ENCODE measurements at places on chromosomes 2 and 18.
A peak's percentile ranks its signal among the peaks of the same experiment; 100 is the strongest.

- DNase-seq, result no peak
Observed at GRCh38 chr18:9814431-9814830, 71.3 kb upstream of the TXNDC2 start.

DNA sequence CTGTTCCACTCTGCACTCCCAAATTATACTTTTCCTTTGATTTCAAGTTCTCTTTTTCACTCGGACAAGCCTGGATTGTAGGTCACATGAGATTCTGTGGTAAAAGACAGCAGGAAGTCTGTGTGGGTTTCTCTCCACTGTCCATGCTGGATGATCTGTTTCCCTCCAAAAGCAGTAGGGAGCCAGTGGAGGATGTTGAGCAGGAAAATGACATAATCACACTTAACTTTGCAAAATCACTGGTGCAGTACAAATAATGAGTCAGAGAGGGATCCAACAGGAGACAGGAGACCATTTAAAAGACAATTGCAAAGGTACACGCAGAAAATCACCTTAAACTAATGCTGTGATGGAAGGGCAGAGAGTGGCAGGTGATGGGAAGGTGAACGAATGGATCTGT lies 301.3 kb downstream of the ZNF407 start:
- DNase-seq, result no peak

GRCh38 chr18:78865056-78865598 lies 114.5 kb upstream of the SALL3 start:
- no peak for DNase-seq

- no peak for DNase-seq
Observed at GRCh38 chr2:46942143-46942526, 26.5 kb upstream of the MCFD2 start.

GRCh38 chr2:68829749-68830148 lies 41.4 kb downstream of the BMP10 start:
- peak; percentile 56 for DNase-seq

- DNase-seq, result peak; percentile 87
Observed at GRCh38 chr2:23803965-23804542, 122.9 kb downstream of the ATAD2B start.

GRCh38 chr18:46439037-46439436 lies 218.0 kb downstream of the LOXHD1 start:
- DNase-seq, result no peak

GRCh38 chr2:48888066-48888465 lies 132.5 kb upstream of the LHCGR start:
- no peak for DNase-seq

DNA sequence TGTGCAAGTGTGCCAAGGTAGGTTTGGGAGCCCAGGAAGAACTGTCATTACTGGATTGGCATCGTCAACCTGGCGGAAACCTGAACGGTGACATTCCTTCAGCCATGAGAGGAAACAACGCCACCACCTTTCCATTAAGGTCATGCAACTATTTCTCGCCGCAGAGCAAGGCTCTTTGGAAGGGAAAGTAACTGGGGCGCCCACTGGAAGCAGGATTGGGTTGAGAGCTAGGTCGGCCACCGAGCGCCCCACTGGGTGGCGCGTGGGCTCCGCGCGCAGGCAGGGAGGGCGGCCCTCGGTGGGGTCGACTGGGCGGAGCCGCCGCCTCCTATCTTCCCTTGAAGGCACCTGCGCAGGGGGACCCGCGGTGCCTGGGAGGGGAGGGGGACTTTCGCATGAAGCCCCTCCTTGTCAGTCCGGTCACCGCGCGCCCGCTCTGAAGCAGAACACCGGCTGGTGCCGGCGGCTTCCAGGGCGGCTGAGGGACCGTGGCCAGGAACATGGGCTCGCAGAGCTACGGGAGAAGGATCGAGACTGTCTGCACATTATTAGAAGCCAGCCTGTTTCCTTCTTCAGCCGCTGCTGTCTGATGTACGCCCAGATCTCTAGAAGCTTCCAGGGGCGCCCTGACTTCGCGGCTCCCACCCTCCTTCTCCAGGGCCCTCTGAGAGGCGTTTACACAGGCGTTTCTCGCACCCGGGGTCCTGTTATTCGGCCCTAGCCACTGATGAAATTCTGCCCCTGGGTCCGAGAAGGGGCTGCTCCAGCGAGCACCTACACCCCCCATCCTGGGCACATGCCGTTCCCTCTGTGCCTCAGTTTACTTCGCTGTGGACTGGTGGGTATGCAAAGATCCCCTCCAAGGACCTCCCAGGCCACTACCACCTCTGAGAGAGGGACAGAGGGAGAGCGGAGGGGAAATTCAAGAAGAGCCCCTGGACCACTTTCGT lies 27.3 kb upstream of the MAL start:
- DNase-seq, result no peak

GRCh38 chr2:23376972-23377371 lies 8.0 kb upstream of the KLHL29 start:
- DNase-seq, result no peak

DNA sequence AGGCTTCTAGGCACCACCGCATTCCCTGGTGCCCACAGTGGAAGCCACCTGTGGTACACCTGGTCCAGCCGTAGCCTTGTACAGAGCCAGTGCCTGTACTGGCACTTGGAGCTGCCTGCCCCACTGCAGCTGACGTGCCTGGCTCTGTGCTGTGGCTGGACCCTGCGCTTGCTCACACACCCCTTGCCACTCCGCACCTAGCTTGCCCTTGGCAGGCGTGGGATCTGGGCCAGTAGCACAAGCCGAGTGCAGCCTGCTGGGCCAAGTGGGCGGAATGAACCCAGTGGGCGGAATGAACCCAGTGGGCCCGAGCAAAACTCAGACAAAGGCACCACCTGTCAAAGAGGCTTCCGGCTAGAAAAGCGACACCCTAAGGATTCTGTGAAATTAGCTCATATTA lies 126.3 kb downstream of the ARHGAP28 start:
- DNase-seq, result no peak

DNA sequence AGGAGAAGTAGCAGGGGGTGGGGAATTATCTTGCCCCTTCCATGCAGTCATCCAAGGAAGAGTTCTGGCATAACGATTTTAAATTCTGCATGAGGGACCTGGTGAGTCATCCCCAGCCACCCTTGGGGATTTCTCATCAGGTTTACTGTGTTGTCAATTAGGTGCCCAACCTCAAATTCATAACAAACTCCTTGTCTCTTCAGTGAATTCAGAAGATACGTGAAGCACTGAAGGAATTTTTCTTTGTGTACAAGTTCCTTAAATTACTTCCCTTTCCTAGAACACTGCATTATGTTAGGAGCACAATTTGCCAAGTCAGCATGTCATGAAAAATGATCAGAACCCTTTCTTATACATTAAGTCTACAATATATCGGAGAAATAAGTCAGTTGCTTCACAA lies 70.8 kb upstream of the NOSTRIN start:
- DNase-seq, result no peak

- no peak for DNase-seq
Observed at GRCh38 chr2:68809324-68810240, 61.6 kb downstream of the BMP10 start.

DNA sequence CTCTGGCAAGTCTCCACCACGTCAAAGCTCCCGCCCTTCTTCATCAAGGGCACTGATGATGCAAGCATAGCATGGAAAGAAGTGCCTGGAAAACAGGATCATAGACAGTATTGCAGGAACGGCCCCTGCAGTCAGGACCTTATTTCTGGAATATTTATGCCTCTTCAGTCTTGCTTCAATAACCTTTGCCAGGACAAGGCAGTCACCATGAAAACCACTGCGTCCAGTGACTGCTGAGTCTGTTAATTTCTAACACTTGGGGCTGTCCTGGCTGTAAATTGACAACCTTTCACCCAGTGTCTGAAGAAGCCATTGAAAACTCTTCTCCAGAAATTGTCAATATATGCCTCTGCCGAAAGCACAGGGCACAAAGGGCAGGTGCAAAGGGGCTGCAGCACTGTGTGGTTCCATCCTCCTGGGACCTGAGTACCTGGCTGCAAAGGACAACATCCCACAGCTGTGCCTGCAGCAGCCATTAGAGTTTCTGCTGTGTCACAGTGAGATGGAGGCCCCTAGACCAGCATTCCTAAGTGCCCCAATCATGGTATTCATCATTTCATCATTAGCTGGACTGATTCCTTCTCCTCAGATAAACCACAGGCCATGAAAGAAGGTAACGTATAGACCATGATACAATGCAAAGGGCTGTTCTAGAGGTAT lies 819.6 kb downstream of the RNF144A start:
- no peak for DNase-seq

- DNase-seq, result no peak
Observed at GRCh38 chr2:223901854-223902253, 43.3 kb downstream of the WDFY1 start.

DNA sequence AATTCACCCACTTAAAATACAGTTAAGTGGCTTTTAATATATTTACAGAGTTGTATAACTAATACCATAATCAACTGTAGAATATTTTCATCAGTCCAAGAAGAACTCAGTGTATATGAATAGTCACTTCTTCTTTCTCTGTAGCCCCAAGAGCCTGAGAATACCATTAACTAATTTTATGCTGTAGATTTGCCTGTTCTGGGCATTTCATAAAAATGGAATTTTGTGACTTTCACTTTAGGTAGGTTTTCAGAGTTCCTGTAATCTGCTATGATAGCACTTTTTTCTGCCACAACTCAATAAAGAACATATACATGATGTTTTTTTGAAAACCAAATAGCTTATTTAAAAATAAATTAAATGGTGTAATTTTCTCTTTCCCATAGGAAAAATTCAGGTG lies 57.6 kb downstream of the CCDC102B start:
- DNase-seq, result no peak

All from hematopoietic multipotent progenitor cell treated with erythropoietin and hydrocortisone succinate and interleukin-3 and kit ligand, for 17 days (in vitro differentiated cells).